ENCODE measurements at places on chromosomes 1 and 21.

- no peak for DNase-seq
Observed at GRCh38 chr1:204651843-204652421, 33.6 kb downstream of the LRRN2 start.

- DNase-seq: no peak
Observed at GRCh38 chr1:3890389-3891328, 9.4 kb downstream of the C1orf174 start.

GRCh38 chr1:11948822-11949458 lies 14.4 kb downstream of the PLOD1 start:
- DNase-seq: no peak

DNA sequence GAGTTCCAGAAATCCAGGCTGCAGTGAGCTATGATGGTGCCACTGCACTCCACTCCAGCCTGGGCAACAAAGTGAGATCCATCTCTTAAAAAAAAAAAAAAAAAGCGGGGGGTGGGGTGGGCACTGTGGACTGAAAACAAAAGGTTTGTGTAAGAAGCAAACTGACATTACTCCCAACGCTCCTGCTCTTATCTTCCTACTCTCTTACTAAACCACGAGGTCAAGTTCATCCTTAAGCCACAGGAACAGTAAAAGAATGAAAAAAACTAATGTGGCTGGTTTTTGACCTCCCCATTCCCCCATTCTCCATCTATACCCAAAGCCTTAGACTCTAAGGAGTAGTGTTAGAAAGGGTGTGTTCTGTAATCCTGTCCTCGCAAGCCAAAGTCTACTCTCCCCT lies 30.8 kb downstream of the TFAP2E start:
- no peak for DNase-seq

- no peak for DNase-seq
Observed at GRCh38 chr1:72241397-72241796, 40.9 kb downstream of the NEGR1 start.

DNA sequence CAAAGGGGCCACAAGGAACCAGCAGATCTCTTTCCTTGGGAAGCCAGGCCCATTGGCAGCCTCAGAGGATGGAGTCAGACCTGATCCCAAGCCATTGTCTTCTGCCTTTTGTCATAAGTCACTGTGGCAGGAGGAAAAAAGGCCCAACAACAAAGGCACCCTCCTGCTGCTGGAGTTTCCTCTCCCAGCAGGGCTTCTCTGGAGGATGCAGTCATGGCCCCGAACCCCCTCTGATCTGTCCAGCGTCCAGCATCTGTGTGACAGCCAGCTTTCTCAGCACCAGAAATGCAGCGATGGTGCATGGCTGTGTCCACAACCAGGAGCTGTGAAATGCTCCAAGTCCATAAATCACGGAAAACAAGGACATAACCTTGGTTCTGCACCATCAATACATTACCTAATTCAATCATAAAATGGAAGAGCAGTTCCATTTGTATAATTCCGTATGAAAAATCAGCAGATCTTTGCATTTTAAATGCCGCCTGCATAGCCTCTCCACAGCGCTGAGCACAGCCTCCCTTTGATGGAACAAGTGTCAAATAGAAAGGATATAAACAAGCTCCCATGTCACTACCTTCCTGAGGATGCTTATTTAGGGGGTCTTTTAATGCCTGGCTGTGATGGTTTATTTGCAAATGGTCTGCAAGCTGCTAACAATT lies 30.6 kb downstream of the AJAP1 start:
- no peak for DNase-seq

- no peak for DNase-seq
Observed at GRCh38 chr1:61085983-61086644, 3.8 kb downstream of the NFIA start.

DNA sequence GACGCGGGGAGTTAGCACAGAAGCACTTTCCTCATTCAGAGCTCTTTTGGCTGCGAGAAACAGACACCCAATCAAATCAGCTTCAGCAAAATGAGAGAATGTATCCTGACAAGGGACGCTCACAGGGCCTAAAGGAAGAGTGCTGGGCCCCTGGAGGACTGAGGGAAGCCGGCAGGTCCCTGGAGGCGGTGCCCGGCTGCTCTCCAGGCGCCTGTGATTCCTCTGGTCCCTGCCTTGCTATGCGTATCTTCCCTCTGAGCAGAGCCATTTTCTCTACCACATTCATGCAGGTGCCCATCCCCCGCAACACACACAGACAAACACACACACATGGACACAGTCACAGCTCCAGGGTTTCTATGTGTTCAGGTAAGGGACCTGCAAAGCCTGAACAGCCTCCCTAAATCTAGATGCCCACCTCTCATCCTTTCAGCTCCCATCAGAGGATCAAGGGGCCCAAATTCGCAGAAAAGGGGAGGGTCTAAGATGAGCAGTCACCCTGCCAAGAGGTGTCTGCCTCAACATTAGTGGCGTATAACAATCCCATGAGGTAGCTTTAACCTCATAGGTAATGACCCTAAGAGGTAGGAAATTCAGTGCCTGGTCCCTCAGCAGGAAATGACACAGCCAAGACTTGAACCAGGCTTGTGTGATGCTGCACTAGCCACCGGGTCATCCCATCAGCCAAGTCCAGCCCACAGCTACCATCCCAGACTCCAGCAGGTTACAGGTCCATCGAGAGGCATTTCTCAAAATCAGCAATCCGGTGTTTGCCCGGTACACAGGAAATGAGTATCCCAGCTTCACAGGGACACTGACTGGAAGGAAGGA lies 29.0 kb downstream of the PTAFR start:
- DNase-seq: no peak

DNA sequence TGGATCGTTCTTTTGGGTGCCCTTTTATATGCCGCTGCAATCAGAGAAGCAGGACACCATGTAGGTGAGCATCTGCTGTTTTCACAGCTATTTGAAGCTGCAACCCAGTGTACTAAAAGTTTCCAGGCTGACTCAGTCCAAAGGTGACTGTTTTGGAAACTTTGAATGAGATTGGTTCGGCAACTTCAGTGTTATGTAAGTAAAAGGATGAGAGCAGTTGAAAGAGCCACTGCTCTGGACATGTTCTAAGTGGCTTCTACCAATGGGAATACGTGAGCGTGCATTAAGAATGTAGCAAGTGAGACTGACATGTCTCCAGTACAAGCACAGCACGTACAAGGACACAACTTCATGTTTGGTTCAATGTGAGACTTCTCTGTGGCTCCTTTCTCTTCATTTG lies 55.6 kb downstream of the DDR2 start:
- no peak for DNase-seq

- no peak for DNase-seq
Observed at GRCh38 chr1:26959722-26960624, at the start of gene KDF1. Gene KDF1 (minus strand): TSS chr1:26960468. CDS start chr1:26952380, 8,088 bp downstream.

DNA sequence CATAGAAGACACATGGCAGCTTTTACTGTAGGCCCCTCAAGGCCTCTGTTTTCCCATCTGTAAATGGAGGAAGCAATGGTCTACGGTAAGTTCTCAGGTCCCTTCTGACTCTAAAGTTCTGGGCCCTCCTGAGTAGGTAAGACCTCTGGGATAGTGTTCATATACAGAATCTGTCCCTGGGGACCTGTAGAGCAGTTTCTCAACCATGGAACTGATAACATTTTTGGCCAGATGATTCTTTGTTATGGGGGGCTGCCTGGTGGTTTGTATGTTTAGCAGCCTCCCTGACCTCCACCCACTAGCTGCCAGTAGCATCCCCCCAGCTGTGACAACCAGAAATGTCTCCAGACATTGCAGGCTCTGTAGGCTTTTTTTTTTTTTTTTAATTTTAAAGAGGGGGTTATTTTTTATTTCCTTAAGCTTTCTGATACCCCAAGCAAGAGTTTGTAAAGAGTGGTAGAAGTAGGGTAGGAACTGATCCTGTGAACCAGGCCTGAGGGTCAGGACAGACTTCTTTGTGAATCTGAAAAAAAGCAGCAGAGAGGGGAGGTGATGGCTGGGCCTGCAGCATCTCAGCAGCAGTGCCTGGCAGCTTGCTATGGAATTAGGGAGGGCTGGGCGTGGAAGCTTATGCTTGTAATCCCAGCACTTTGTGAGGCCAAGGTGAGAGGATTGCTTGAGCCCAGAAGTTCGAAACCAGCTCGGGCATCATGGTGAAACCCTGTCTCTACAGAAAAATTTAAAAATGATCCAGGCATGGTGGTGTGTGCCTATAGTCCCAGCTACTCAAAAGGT lies 20.2 kb upstream of the TCEA3 start:
- no peak for DNase-seq

- no peak for DNase-seq
Observed at GRCh38 chr1:209876078-209876800, 48.5 kb downstream of the UTP25 start.

DNA sequence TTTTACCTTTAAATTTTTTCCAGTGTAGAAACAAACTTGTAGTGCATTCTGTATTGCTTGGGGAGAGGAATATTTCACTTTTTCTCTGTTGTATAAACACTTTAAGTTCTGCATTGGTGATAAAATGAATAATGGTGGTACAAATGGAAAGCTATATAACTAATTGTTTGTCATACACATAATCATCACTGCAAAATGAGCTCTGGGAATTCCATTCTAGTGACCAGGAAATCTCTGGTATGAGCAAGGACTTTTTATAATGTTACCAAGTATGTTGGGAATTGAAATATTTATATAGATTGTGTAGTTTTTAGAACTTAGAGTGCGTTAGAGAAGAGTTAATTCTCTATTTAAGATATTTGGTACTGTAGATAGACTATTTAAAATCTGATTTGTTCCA lies 5.0 kb upstream of the FMN2 start:
- DNase-seq: no peak

GRCh38 chr1:4805987-4806386 lies 151.6 kb downstream of the AJAP1 start:
- no peak for DNase-seq

DNA sequence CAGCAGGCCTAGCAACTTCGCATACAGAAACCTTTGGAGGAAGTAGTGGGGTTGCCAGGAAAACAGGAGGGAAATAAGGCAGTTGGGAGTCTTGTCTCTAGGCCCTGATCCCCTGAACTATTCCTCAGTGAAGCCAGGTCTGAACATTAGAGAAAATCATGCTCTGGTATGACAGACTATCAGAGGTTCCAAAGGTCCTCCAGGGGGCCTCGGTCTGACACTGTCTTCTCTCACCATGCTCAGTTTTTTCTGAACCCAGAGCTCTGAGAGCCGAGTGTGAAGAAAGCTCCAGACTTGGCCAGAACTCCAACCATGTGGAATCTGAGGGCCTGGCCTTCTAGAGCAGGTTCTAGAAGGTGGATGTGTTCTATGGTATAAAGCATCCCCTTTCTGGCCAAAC lies 4.0 kb downstream of the TOMM40L start:
- DNase-seq: no peak

DNA sequence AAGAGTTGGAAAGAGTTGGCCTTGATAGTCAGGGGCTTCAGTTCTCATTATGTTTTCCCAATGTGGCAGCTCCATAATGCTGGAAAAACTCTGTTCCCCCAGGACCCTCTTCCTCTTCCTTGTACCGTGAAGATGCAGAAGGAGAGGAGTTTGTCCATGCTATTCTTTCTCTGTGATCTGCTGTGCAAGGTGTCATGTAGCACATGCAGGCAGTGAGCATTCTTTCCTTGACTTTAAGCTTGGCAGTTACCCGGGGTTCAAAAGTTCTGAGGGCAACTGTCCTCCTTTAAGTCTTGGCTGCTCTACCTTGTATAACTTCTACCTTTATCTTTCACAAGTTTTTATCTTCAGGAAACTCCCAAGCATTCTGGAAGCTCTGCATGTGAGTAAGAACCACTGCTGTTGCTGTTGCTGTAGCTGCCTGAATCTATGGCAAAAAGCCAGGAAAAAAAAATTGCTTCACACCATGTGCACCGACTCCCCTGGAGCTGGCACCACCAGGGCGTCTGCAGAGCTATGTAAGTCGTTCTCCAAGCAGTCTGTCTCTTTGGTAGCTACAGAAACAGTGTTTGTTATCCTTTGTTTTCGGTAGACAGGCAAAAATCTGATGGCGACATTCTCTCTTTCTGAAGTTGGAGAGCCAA lies 42.7 kb upstream of the SLC16A1 start:
- DNase-seq: no peak

GRCh38 chr1:40806731-40807695 lies 23.4 kb downstream of the KCNQ4 start:
- DNase-seq: no peak

- DNase-seq: no peak
Observed at GRCh38 chr1:186838380-186839040, 9.8 kb downstream of the PLA2G4A start.

DNA sequence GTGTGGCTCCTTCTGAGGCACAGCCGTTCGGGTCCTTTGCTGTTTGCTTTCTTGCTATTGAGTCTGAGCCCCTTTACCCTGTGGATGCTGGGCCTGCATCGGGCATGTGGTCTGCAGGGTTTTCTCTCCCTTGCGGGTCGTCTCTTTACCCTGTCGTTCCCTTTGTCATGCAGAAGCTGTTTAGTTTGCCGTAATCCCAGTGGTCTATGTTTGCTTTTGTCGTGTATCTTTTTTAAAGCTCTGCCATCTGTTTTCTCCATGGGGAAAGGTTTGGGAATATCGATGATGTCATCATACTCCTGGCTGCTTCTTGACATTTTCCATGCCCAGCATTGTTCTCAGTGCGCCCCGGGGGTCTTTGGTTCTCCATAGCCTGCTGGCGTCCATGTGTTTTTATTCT lies 68.2 kb downstream of the AGPAT3 start:
- DNase-seq: no peak

DNA sequence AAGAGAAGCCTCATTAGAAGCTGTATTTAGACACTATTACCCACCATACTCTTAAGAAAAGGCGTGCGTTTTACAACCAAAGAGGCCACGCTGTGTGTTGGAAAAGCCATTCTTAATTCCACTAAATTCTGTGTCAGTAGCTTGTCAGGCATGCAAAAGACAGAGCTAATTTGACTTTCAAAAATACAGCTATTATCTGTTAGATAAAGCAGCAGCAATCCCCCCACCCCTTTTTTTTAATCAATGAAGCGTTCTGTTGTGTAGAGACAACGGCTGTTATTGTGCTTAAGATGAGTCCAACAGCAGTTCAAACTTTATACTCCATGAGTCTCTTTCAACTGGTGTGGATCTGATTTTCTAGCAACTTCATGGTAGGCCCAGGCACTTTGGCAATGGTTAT lies 43.5 kb downstream of the PLA2G4A start:
- no peak for DNase-seq

- DNase-seq: no peak
Observed at GRCh38 chr1:22470227-22470626, 18.6 kb downstream of the ZBTB40 start.

GRCh38 chr1:30404341-30404740 lies 319.0 kb downstream of the MATN1 start:
- DNase-seq: no peak

DNA sequence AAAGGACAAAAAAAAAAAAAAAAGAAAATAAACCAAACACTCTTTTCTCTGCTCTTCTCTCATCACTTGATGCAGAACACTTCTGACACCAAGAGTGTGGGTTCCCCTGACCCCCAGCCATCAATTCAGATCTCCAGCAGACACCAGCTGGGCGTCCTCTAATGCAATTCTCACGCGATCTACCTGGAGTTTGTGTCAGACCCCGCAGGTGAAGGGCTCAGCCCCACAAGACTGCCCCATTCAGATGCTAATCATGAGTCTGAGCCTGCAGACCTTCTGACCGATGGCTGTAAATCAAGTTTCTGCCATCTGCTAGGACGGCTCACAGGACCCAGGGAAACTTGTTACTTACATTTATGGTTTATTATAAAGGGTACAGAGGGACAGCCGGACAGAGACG lies 133.6 kb upstream of the C1orf174 start:
- DNase-seq: no peak

Data from activated T-cell treated with anti-CD3 and anti-CD28 coated beads for 48 hours (primary cell).